ENCODE measurements at places on chromosomes 4 and X.

DNA sequence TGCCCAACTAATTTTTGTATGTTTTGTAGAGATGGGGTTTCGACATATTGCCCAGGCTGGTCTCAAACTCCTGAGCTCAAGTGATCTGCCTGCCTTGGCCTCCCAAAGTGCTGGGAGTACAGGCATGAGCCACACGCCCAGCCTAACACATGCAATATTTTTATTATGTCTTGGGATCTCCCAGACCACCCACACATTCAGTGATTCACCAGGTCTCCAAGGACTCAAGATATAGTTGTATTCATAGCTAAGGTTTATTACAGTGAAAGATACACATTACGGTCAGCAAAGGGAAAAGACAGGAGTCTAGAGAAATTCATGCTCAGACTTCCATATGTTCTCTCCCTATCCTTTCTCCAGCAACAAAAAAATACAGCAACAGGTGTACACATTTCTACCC lies 25.5 kb upstream of the FAM120C start:
- DNase-seq: no peak

GRCh38 chr4:93855926-93856325 lies 27.4 kb downstream of the ATOH1 start:
- no peak for DNase-seq

DNA sequence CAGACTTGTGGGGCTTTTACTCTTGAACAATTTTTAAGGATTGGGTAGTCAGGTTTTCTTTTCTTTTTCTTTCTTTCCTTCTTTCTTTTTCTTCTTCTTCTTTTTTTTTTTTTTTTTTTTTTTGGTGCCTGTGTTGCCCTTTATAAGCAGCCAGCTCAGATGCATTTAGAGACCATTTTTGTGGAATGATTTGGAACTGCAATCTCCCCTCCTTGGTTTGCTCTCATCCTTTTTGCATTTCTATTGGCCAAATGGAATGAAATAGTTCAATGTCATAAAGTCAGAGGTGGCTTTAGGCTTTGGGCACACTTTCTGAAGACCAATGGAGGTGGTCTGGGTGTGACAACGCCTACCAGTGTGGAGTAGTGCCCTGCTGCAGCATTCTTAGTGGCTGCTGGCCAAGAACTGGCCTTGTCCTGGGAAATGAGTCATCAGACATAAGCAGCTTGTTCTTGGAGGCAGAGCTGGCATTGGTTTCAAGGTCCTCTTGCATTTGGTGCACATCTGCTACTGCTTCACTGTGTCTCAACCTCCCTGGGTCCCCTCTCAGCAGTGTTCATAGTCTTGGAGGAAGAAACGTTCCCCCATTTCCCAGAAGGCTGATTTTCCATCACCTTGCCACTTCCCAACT lies 84.5 kb downstream of the CT47B1 start:
- no peak for DNase-seq

DNA sequence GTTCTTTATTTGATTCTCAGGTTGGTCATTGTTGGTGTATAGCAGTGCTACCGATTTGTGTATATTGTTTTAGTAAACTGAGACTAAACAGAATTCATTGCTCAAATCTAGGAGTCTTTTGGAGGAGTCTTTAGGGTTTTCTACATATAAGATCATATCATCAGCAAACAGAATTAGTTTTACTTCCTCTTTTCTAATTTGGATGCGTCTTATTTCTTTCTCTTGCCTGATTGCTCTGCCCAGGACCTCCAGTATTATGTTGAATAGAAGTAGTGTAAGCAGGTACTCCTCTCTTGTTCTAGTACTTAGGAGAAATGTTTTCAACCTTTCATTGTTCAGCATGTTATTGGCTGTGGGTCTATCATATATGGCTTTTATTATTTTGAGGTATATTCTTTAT lies 92.6 kb downstream of the IQCM start:
- no peak for DNase-seq

GRCh38 chr4:95478679-95479078 lies 70.1 kb downstream of the UNC5C start:
- no peak for DNase-seq
